H1 (cell line): ENCODE measurements at places on chromosomes 16 and 17. TPM values are rescaled to one million over a fixed set of nuclear protein-coding genes. Genes with fewer than 3 reads are reported as not detected.

The ZNF19 gene
- polyA plus RNA-seq = 1.1 and 1.5 TPM in 2 replicates

The PFN1 gene
- 1,949 and 2,147 TPM in 2 replicates for polyA plus RNA-seq

The ADAM11 gene
- polyA plus RNA-seq = 2.3 and 2.7 TPM in 2 replicates

The FAM20A gene
- 11.9 and 13.8 TPM in 2 replicates for polyA plus RNA-seq

The GGA3 gene
- polyA plus RNA-seq = 40.6 and 53.8 TPM in 2 replicates

The OR2C1 gene
- polyA plus RNA-seq = not detected in 2 replicates

The TEKT1 gene
- not detected in 2 replicates for polyA plus RNA-seq

The TBX6 gene
- polyA plus RNA-seq = 2.2 and 3.6 TPM in 2 replicates

The GALK1 gene
- polyA plus RNA-seq = 47.9 and 65.5 TPM in 2 replicates

The RBFOX1 gene
- polyA plus RNA-seq = 1.6 and 1.7 TPM in 2 replicates

The MYH8 gene
- polyA plus RNA-seq = not detected in 2 replicates

The TEKT3 gene
- 2.9 and 3.1 TPM in 2 replicates for polyA plus RNA-seq

The SDR42E2 gene
- 0.08 and 0.25 TPM in 2 replicates for polyA plus RNA-seq

The SDR42E1 gene
- polyA plus RNA-seq = 0.02 and 0.03 TPM in 2 replicates

The ZG16 gene
- polyA plus RNA-seq = not detected in 2 replicates

The AOC3 gene
- 2.5 and 4.1 TPM in 2 replicates for polyA plus RNA-seq

The TMEM101 gene
- polyA plus RNA-seq = 44.7 and 55.6 TPM in 2 replicates

The CLEC3A gene
- polyA plus RNA-seq = not detected in 2 replicates

The MPV17L gene
- polyA plus RNA-seq = 5.4 and 6.7 TPM in 2 replicates
